ENCODE measurements at places on chromosomes 2 and 18. TPM values are rescaled to one million over a fixed set of nuclear protein-coding genes. Genes with fewer than 3 reads are reported as not detected.

DNA sequence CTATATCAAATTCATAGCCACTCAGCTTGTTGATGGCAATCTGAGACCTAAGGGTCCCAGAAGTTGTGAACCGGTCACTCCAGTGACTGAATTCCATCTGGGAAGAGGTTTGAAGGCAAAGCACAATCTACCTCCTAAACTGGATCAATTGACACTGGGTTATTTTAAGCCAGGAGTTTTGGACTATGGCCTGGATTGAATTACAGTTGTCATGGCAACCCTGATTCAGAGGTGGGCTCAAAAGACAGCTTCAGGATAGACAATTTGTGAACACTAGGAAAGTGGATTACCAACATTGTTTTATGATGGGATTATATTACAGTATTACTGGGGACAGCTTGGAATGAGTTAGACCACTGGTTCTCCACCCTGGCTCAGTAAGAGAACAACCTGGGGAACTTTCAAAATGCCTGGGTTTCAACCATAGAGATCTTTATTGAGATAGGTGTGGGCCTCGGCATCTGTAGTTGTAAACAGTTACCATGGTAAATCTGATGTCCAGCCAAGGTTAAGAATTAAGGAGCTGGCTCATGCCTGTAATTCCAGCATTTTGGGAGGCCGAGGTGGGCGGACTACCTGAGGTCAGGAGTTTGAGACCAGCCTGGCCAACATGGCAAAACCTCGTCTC is 58.8 kb downstream of the MFSD6 start:
- peak; percentile 61 for DNase-seq

- no peak for DNase-seq
Measured at GRCh38 chr18:41887100-41887499, 67.9 kb upstream of the PIK3C3 start.

GRCh38 chr2:53438100-53438499 is 329.5 kb upstream of the CHAC2 start:
- DNase-seq = peak; percentile 81

- no peak for DNase-seq
Measured at GRCh38 chr2:178895872-178896271, 88.6 kb upstream of the TTN start.

DNA sequence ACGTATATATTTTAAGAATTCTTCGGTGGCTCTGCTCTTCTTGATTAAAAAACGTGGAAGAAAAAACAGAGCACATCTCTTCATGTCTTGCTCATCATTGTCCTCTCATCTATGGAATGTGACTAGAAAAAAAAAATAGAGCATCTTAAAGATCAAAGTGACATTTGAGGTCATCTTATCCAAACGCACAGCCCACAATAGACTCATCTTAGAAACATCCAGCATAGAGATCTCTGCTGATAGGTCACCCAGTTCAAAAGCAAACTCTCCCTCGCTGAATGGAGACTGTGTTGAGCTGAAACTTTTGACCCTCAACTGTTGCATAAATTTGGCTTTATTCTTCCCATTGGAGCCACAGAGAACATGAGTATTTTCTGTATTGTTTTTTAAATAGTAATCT is 65.2 kb downstream of the CMPK2 start:
- DNase-seq = no peak

DNA sequence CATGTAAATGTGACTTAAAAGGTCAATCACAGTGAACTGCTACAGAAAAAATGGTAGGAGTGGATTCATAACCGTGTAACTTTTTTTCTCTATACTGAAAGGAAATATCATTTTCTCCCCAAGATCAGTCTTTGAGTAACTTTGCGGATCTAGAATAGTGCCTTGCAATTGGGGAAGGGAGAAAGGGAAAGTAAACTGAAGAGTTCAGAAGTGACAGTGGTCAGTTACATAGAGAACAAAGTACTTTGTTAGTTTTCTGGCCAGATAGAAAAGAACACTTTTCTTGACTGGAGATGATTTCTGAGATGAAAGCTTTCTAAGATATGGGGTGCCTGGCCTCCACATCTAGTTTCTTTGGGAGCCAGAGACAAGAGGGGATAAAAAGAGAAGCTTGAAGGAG is 26.6 kb downstream of the PARD3B start:
- DNase-seq = no peak

DNA sequence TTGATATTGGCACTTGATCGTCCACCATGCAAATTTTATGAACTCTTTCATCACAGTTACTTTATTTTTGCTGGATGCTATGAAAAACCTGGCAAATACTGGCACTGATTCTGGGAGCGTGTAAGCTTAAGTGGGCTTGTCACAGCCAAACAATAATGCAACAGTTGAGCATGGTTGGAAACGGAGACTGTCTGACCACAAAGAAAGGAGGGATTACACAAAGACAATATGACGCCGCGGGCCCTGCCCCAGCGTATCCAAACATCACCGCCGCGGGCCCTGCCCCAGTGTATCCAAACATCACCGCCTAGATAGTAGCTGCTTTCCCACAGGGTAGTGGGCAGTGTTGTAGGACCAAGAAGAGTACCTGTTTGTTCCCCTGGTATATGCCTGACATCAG is 135.9 kb downstream of the PRPF40A start:
- DNase-seq = peak; percentile 52

DNA sequence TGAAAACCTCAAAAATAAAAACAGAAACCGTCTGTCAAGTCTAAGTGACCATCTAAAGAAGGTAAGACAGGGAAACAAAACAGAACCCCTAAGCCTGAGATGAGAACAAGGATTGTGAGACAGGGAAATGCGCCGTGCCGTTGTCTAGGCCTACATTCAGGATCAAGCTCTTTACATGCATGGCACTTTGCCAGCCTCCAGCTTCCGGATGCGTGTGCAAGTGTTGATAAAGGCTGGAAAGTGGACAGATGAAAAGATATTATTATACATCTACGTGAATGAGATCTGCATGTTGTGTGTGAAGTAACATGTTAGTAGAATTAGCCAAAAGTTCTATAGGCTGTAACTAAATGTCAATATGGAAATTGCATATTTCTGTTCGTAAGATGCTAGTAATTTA is 28.6 kb upstream of the TMEM87B start:
- peak; percentile 34 for DNase-seq

- no peak for DNase-seq
Measured at GRCh38 chr2:8584174-8585066, 97.4 kb upstream of the ID2 start.

DNA sequence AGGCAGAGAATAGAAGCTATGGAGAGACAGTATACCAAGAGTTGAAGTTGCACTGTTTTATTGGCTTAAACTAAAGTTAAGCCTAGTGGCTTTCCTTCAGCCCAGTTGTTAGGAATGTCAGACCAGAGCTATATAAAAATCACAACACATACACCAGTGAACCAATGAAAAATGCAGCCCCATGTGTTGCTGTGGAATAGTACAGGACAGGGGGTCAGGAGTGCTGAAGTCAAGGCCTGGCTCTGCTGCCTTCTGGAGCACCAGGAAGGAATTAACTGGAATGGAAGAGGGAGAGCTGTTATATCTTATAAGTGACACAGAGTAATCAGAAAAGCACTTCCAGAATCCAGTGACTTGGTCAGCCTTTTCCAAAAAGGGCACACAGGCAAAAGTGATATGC is 58.9 kb downstream of the OSR1 start:
- no peak for DNase-seq

GRCh38 chr18:46422552-46423055 is 234.4 kb downstream of the LOXHD1 start:
- no peak for DNase-seq

DNA sequence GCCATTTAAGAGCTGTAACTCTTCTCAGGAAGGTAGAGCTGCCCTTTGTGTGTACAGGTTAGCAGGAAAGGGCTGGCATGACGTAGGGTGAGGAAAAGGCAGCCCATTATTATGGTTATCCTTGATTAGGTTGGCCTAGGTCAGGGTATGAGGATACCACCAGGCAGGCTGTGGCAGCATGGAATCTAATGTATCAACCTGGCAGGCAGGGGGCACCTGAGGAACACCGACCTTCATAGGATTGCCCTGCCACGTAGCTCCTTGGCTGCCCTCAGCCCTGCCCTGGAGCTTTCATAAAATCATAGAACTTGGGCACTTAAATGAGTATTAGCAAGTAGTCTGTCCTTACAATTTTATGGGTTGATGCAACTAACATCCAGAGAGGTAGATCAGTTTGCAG is 261.6 kb downstream of the LTBP1 start:
- no peak for DNase-seq

GRCh38 chr2:56985609-56986008 is 801.8 kb downstream of the CCDC85A start:
- no peak for DNase-seq

GRCh38 chr2:173696274-173696673 is 268.9 kb downstream of the SP3 start:
- DNase-seq = peak; percentile 94

DNA sequence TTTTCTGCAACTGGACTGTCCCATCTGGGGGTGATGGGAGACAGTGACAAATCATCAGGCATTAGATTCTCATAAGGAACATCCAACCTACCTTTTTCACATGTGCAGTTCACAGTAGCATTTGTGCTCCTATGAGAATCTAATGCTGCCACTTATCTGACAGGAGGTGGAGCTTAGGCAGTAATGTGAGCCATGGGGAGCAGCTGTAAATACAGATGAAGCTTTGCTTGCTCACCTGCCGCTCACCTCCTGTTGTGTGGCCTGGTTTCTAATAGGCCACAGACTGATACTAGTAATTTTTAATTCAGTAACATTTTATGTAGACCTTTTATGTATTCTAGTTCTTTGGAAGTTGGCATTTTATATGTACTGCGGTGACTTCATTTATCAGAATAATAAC is 180.1 kb upstream of the SPOPL start:
- DNase-seq = no peak

- peak; percentile 71 for DNase-seq
Measured at GRCh38 chr2:47237375-47238334, 82.5 kb upstream of the STPG4 start.

DNA sequence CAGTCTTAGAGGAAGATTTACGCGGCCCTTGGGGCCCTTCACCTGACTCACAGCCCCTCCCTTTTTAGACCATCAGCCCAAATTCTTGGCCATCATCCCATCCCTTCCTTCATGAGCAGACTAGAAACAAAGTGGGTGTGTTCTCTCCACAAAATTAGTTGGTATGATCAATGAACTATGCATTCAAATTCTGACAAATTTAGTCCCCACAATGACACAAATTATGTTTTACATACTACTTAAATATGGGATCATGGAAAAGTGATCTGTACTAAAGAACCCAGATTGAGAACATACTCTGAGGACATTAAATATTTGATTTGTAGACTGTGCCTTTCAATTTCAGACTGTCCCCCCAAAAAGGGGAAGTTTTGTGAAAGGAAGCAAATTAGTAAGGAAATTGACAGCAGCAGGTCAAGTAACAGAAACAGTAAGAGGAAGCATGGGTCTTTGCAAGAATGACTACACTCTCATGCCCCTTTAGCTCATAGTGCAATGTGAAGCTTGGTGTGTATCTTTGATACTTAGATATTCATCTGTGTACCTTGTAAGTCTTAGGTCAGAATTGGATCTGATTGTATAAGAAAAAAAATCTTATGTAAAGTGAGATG is 2.2 kb upstream of the MAPRE2 start:
- DNase-seq = no peak

- peak; percentile 48 for DNase-seq
Measured at GRCh38 chr2:100365434-100365833, 43.1 kb upstream of the LONRF2 start.

DNA sequence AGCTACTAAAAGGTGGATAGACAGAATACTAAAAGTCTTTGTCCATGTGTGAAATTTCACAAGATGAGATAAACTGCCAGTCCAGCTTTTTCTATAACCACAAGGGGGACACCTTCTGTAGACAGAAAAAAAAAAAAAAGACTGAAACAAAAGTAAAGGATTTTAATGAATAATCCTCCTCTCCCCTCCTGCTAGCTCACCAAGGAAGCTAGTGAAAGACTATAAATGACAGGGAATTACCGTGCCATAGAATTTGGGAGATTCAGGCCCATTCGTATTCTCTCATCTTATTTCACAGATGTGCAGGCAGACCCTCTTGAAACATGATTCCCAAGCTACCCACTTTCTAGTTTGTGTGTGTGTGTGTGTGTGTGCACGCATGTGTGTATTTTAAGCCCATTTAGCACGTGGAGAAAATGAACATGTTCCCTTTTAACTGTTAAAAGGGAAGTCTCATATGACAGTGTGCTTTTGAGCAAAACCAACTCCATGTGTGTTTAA is 36.3 kb upstream of the SLC8A1 start:
- DNase-seq = peak; percentile 36

- no peak for DNase-seq
Measured at GRCh38 chr2:152078023-152078422, 20.8 kb downstream of the CACNB4 start.

DNA sequence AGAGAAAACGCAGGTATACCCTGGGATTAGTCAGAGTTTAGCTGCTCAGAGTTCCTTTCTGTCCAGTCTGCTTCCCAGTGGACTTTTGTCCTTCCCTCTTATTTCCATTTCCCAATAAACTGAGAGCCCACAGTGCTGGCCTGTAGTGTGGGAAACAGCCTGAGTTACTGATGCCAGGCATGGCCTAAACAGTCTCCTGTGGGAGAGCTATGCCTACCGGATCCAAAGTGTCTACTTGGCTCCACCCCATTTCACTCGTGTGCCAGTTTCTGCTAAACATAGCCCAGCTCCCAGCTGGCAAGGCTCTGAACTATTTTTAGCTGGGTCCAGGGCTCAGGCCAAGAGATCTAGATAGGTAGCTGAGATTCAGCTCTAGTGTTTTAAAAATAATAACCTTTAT is 15.6 kb upstream of the PPP1CB start:
- DNase-seq = peak; percentile 95

DNA sequence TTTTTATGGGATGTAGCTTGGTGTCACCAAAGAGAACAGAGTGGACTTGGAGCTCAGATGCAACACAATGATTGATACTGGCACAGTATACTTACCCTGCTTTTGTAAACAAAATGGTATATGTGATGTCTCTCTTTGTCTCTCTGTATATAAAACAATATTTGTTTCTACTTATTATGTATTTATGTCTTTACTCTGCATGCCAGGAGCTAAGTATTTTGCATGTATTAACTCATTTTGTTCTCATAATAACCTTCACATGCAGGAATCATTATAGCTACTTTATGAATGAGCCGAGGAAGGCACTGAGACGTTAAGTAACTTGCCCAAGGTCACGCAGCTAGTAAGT is 27.9 kb upstream of the CASP8 start:
- no peak for DNase-seq

GRCh38 chr2:35462226-35462998 is 893.2 kb upstream of the CRIM1 start:
- no peak for DNase-seq

- DNase-seq = no peak
Measured at GRCh38 chr2:74728842-74729241, 74.8 kb downstream of the SEMA4F start.

IL37 gene
- not detected for total RNA-seq

UGT1A8 gene
- total RNA-seq = 0.31 TPM

IL1R2 gene
- 5.7 TPM for total RNA-seq

SPP2 gene
- total RNA-seq = not detected

LRRC30 gene
- 2.7 TPM for total RNA-seq

LDLRAD4 gene
- total RNA-seq = 36.7 TPM

TMEM163 gene
- total RNA-seq = 0.72 TPM

CD207 gene
- not detected for total RNA-seq

SERPINB12 gene
- 2.6 TPM for total RNA-seq

CREG2 gene
- total RNA-seq = 0.92 TPM

HOXD3 gene
- total RNA-seq = 1.9 TPM

C2orf92 gene
- 8.5 TPM for total RNA-seq

All from tongue (tissue), 3 donors.